ENCODE measurements at places on chromosomes 4 and X.

- no peak for DNase-seq
Observed at GRCh38 chr4:168028568-168028967, 63.8 kb upstream of the ANXA10 start.

GRCh38 chr4:38099908-38100407 lies 139.8 kb downstream of the PTTG2 start:
- no peak for DNase-seq

GRCh38 chr4:6425336-6425735 lies 47.1 kb downstream of the PPP2R2C start:
- no peak for DNase-seq

DNA sequence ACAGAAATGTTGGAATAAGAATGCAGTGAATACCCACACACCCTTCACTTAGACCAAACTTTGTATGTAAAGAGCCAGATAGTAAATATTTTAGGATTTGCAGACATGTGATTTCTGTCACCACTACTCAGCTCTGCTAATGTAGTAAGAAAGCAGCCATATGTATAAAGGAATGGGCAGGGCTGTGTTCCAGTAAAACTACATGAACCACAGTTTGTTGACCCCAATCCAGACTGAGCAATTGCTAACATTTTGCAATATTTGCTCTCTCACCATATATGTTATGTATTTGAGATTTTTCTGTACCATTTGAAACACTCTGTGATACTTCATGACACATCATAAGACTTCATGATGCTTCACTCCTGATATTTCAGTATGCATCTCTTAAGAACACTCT lies 32.0 kb upstream of the TBC1D1 start:
- DNase-seq: no peak

GRCh38 chr4:76628251-76628650 lies 193.2 kb downstream of the SHROOM3 start:
- no peak for DNase-seq

DNA sequence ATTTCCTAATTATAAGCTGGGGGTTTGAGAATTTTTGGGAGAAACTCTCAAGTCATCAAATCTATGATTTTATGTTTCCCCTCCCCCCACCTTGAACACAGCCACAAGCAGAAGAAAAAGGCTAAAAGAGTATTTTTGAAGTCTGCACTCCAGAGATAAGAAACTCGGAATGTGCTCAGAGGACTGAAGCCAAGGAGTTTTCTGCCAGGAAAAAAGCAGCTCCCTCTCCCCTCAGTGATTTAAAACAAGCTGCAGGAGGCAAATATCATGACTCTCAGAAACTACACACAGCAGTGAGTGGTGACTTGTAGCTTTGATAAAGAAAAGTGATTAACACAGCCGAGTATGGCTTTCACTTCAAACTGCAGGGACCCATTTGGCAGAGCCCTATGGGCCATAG lies 800.2 kb upstream of the FTHL17 start:
- no peak for DNase-seq

DNA sequence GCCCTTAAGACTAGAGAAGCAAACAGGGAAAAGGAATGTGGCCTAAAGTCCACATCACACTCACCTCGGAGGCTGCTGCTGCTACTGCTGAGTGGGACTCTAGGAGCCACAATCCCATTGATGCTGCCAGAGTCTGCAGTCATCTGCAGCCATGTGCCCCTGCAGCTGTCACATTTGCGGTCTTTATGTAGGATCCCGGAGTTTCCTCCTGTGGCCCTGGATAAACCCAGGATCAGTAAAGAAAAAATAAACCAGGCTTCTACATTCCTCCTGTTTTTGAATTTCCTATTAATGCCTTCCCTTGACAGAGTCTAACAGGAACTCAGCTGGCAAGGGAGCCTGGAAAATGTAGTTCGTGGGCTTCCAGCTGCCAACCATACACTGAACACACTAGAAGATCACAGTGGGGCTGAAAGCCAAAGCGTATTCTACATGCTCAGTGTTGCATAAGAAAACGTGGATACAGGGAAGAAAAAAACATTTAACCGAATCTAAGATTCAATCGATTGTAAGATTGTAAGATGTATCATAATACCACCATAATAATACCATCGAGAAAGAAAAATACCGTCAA lies 10.3 kb upstream of the PHEX start:
- no peak for DNase-seq

GRCh38 chrX:129071390-129071789 lies 451.9 kb downstream of the SMARCA1 start:
- no peak for DNase-seq

DNA sequence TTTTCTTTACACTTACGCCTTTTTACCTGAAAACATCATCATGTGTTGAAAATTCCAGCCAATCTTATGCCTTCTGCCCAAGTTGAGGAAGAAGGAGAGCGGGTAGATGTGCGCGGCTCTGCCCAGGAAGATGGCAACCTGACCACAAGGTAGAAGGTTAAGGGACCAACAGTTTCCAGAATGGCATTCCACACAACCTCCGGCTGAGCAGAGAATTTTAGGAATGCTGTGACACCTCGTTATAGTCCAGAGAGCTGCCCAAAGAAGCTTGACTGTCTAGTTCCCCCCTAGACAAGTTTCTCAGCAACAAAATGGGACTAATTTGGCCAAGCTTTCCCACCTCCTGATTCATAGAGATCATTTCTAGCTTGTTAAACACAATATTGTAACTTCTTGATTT lies 75.1 kb downstream of the CHST7 start:
- DNase-seq: no peak

GRCh38 chrX:130419263-130419662 lies 17.5 kb downstream of the RBMX2 start:
- no peak for DNase-seq

- no peak for DNase-seq
Observed at GRCh38 chrX:23656684-23657083, 10.6 kb upstream of the PRDX4 start.

- no peak for DNase-seq
Observed at GRCh38 chrX:129934461-129934860, 28.5 kb downstream of the UTP14A start.

GRCh38 chr4:41456559-41457101 lies 81.3 kb upstream of the LIMCH1 start:
- no peak for DNase-seq

- no peak for DNase-seq
Observed at GRCh38 chrX:106935175-106935574, 15.0 kb downstream of the CLDN2 start.

GRCh38 chr4:86845593-86845992 lies 3.6 kb downstream of the SLC10A6 start:
- DNase-seq: no peak

- no peak for DNase-seq
Observed at GRCh38 chrX:151359931-151360871, 36.8 kb upstream of the VMA21 start.

- DNase-seq: no peak
Observed at GRCh38 chr4:2763511-2763967, 7.4 kb upstream of the TNIP2 start.

GRCh38 chrX:39813631-39814277 lies 284.0 kb downstream of the BCOR start:
- DNase-seq: no peak

- DNase-seq: no peak
Observed at GRCh38 chrX:155052738-155053498, 18.0 kb downstream of the CMC4 start.

DNA sequence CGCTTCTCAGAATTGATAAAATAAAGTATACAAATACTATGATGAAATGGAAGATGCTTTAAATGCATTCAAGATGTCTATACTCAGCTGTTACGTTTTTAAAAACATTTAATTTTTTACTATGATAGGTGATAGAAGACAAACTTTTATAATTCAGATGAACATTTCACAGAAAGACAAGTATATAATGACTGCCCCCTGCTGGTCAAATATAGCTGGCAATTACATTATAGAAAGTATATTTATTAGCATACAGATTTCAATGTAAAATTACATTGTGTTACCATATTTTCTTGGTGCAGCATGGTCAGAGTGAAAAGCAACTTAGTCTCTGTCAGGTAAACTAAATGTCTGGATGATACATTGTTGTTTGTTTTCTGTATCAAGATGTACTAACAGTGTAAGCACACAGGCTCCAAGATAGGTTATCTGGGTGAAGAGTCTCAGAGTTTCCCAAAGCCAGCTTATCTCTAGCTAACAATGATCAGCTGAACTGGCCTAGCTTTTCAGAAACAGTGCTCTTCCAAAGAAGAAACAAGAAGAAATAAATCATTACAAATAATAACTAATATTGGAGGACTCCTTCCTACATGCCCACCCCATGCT lies 54.1 kb downstream of the SRPX start:
- no peak for DNase-seq

- peak; percentile 43 for DNase-seq
Observed at GRCh38 chr4:1992468-1993168, 16.2 kb downstream of the NELFA start.

DNA sequence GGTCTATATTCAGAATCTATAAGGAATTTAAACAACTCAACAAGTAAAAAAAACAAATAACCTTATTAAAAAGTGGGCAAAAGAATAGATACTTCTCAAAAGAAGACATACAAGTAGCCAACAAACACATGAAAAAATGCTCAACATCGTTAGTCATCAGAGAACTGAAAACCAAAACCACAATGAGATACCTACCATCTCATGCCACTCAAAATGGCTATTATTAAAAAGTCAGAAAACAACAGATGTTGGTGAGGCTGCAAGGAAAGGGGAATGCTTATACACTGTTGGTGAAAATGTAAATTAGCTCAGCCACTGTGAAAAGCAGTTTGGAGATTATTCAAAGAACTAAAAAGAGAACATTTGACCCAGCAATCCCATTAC lies 201.6 kb downstream of the QDPR start:
- DNase-seq: no peak

DNA sequence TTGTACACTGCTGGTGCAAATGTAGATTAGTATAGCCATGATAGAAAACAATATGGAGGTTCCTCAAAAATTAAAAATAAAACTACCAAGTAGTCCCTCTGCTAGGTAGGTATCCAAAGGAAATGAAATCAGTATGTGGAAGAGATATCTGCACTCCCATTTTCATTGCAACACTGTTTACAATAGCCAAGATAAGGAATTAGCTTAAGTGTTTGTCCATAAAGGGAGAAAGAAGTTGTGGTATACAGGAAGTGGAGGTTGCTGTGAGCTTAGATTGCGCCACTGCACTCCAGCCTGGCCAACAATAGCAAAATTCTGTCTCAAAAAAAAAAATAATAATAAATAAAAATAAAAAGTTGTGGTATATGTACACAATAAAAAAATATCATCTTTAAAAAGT lies 325.0 kb upstream of the EMCN start:
- DNase-seq: no peak

DNA sequence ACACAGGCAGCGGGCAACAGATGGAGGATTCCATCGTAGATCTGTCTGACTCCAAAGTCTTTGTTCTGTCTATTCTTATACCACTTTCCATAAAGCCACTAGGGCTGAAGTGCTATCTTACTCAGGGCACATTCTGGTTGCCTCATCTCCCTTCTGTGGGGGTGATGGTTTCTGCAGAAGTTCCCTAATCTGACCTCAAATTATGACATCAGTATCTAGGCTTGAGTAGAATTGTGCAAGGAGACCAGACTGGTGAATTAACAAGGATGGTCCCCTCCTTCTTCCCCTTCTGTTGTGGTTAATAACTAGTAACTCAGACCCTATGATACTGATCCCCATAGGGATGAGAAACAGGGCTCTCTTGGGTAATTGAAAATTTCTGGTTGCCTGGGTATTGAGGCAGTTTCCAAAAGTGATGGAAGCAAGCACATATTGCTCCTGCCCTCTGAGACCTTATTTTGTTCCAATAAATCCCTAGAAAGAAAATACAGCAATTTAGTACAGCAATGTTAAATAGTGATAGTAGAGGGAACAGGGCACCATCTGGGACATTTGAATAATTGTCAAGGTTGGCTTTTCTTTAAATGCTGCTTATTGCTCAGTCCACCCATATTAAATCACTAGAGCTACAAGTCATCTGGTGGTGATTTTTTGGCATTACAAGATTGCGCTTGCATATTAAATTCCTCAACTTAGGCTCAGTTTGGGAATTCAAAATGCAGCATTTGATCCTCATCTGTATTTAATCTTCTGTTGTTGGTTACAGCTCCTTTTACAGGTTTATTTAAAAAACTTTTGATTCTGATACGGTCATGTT lies 57.3 kb upstream of the AP1S2 start:
- no peak for DNase-seq

- no peak for DNase-seq
Observed at GRCh38 chrX:40310447-40310846, 212.7 kb upstream of the BCOR start.

DNA sequence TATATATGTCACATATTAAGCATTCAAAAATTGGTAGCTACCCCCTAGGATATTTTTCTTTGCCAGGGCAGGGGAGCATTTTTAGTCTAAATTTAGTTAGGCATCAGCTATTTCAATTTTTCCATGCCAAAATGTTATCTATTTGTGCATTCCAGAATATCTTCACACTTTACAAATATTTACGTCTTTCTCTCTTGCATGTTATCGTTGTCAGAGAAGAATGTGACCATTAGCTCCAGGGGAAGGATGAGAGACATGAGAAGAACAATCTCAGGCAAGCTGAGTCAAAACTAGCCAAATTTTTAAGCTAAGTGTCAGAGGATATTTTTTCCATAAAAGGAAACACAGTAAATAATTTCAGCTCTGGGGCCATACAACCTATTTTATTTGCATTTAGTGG lies 885.0 kb upstream of the EPHA5 start:
- DNase-seq: no peak

DNA sequence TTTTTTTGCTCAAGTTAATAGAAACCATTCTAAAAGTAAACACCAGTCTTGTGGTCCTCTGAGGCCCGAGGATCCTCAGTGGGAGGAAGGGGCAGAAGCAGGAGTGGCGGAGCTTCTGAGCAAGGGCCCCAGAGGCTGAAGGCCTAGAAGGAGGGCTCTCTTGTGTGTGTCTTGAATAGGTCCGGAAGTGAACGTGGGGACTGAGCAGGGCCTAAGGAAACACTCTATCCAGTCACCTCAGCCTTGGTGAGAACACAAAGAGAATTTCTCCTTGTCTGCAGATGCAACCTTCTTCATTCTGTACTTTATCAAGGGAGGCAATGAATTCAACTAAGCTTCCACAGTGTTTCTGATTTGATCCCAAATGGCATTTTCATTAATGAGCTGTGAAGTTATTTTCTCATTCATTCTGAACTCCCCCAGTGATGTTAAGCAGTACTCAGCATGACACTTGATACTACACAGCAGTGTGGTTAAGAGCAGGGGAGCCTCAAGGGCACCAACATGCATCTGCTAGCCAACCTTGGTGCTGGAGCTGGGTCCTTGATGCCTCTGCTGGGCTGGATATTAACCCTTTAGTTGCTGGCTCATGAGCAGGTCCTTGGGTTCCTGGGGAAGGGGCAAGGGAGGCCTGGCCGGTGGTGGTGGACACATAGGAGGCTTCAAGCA lies 64.7 kb downstream of the RBM47 start:
- DNase-seq: no peak

GRCh38 chrX:18598413-18598812 lies 73.5 kb downstream of the RS1 start:
- DNase-seq: no peak

GRCh38 chr4:121773883-121774282 lies 8.9 kb upstream of the SMIM43 start:
- DNase-seq: no peak

Measured in iPS DF 6.9 (cell line).